ENCODE measurements at places on chromosomes 1 and 21. TPM values are rescaled to one million over a fixed set of nuclear protein-coding genes. Genes with fewer than 3 reads are reported as not detected.

DNA sequence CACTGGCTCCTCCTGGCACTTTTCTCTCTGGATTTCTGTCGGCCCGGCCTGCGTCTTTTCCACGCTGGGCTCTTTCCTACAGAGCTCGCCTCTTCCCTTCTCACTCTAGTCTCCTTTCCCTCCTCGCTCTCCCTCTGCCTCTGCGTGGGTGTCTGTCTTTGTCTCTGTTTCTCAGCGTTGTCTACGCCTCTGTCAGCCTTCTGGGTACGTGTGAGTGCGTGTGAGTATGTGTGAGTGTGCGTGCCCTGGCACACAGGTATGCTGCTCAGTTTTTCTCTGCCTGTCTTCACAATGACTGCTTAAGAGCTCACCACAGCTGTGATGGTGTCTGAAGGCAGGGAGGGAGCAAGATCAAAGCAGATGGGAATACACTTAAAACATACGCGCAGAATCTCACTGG lies 77.7 kb downstream of the KIRREL1 start:
- DNase-seq: no peak

DNA sequence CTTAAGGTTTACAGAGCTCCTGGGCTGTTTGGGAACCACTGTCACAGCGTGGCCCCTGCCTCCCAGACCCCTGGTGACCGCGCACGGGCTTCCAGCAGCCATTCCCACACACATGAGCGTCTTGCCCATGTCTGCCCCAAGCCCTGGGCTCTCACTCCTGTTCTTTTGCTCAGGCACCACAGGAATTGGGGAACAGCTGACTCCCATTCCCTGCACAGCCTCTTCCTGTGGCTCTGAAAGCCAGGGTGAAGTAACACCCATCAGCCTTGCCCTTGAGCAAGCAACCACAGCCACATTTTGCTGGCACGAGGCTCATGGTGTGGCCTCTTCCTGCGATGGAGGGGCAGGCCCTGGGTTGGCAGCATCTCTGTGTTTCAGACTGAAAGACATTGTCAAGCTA lies 14.3 kb upstream of the GPR157 start:
- no peak for DNase-seq

DNA sequence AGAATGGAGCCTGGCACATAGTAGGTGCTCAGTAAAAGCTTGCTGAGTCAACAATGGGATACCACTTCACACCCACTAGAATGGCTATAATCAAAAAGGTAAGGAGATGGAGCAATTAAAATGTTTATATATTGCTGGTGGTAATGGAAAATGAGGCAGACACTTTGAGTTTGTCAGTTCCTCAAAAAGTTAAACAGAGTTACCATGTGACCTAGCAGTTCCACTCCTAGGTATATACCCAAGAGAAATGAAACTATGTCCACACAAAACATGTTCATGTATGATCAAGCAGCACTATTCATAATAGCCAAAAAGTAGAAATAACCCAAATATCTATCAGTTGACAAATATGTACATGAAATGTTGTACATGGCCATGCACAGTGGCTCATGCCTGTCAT lies 74.8 kb upstream of the ECE1 start:
- DNase-seq: no peak

- DNase-seq: no peak
These were observed 7.8 kb downstream of the KCNJ10 start for GRCh38 chr1:160062230-160062532.

DNA sequence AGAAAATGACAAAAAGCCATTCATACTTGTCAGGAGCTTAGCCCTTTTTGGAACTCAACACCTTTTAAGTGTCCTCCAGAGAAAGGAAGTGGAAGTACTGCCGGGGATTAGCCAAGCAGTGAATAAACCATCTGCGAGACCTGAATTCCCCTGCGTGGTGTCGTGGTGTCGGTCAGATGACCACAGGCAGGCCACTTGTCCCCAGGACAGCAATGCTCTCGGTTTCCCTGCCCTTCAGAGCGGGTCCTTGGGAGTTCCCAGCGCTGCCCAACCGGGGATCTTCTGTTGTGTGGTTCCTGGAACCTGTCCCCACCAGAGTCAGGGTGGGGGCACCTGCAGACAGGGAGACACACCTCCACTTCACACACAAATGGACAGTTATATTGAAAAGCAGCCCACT lies 9.2 kb downstream of the GPR157 start:
- DNase-seq: peak; percentile 20

GRCh38 chr21:21295303-21295702 lies 297.1 kb downstream of the NCAM2 start:
- no peak for DNase-seq

- peak; percentile 34 for DNase-seq
These were observed 807 bp downstream of the CEP85 start for GRCh38 chr1:26234644-26235370.

DNA sequence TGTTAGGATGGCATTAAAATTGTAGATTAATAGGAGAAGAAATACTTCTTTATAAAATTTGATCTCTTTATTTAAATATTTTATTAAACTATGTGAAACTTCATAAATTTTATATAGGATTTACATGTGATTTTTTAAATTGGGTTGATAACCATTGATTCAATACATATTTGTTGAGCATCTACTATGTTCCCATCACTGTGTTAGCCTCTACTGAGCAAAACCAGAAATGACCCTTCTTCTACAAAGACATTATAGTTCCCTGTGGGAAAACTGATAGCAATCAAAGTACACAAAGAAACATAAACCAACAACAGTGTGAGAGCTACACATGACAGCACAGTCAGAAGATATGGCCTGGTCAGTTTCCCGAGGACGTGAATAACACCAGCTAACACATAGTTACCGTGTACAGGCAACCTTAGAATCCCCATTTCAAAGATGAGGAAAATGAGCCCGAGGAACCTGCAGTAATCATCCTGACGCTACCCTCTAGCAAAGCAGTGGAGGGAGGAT lies 12.2 kb downstream of the TTC13 start:
- no peak for DNase-seq

DNA sequence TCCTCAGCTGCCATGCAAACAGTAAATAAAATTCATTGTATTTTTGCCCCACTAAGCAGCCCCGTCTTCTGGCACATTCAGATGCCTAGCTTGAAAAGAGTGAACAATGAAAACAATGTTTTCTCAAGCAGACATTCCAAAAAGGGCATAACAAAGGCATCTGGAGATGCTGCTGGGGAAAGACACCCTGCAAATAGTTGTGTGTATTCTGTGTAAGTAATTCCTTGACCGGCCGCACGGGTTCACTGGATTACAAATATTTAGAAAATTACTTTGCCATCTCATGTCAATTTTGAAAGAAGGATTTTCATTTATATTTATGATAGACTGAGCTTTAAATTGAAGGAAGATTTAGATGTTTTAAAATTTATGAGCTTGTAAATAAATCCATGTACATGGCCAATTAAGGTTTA lies 142.2 kb downstream of the SLC45A1 start:
- DNase-seq: no peak

DNA sequence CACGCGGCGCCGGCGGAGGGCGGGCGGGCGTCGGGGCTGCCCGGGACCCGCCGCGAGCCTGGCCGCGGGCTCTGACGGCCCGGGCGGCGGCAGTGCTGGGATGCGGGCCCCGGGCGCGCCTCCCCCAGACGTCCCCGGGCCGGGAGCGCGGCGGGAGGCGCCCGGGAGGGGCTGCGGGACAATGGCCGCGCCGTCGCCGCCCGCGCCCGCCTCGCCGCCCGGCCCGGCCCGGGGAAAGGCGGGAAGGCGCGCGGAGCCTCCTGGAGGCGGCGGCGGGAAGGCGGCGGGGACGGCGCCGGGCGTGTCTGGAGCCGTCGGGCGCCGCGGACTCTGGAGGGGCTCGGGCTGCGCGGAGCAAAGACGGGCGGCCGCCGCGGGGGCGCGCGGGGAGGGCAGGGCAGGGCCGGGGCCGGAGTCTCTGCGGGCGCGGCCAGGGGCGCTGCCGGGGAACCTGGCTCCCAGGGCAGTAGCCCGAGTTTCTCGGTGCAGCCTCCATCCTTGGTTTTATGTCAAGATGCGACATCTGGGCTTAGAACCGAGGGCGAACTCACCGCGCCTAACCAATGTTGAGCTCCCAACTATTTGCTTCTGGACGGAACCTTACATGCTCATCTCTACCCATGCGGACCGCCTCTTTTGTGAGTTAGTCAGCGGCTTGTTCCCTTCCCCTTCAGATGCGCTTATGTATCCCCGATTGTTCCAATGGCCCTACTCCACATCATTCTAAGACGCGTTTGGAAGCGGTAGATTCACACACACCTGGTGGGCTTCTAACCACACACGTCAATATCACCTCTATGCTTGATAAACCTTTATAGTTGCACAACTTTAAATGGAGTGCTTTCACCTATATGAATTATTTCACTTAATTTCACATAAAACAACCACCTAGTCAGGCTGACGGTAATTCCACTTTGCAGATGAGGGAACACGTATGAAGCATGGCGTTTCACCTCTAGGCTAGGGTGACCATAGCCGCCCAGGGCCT lies 651 bp downstream of the ZBTB8A start:
- DNase-seq: peak; percentile 64

- no peak for DNase-seq
These were observed 1.5 kb downstream of the HCN3 start for GRCh38 chr1:155278689-155279160.

DNA sequence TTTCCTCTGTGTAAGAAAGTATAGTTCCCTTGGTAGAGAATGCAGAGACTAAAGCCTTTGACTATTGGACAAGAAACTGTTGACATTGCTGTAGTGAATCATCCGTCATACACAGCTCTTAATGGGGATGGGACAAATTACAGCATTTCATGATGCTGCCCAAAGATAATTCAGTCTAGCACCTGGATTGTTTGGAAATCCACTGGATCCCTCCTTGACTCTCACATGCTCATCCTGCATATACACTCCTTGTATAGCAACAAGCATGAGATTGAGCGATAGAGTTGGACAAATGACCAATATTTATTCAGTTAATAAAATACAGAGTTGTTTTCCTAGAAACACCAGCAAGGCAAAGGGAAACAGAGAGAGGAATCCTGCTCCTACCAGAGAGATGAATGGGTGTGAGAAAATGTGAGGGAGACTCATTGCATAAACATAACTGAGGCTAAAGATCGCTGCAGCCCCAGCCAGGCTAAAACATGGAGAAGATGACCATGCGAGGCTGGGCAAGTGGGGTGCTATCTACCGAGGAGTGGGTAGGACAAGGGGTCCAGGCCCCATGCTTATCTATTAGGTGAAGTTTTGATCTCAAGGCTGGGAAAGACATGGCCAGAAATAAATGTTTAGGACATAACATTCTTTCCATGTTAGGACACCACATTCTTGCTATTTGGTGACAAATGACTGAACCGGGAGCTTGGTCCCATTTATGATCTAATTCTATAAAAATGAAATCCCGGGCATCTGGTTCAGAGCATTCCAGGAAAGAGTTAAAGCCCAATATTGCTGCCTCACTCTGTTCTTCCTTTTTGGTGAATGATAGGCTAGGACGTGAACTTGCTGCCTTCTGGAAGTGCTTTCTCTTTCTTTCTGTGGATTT lies 153.2 kb downstream of the TGFB2 start:
- no peak for DNase-seq

DNA sequence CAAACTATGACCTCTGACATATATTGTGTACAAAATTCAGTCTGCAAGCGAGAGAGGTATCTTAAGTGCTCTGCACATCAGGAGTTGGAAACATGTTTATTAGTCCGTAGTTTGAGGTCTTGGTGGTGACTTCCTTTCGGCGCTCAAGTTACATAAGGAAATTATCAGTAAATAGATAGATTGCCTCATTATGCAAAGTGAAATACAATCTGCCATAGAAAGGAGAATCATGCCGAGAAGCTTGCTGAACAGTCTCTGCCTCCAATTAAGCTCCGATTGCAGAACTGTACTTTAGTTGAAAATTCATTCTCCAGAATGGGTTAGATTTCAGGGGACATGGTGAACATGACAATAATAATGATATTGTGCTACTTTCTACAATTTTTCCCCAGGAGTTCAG lies 271.8 kb downstream of the BRINP2 start:
- no peak for DNase-seq

DNA sequence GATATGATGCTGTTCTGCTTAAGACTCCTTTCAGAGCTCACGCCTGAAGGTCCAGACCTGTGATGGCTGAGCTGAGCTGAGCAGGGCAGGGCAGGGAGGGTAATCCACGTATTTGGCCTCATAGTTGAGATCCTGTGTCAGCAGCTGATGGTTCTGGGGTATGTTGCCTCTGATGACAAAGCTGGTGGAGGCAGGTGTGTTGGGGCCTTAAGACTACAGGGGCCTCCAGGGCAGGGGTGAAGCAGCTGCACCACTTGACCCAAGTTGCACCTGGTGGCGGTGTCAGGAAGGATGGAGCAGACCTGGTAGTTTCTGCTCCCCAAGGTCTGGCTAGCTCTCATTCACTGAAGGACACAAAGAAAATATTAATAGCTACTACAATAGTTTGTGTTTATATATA lies 57.0 kb downstream of the FCRL5 start:
- no peak for DNase-seq

DNA sequence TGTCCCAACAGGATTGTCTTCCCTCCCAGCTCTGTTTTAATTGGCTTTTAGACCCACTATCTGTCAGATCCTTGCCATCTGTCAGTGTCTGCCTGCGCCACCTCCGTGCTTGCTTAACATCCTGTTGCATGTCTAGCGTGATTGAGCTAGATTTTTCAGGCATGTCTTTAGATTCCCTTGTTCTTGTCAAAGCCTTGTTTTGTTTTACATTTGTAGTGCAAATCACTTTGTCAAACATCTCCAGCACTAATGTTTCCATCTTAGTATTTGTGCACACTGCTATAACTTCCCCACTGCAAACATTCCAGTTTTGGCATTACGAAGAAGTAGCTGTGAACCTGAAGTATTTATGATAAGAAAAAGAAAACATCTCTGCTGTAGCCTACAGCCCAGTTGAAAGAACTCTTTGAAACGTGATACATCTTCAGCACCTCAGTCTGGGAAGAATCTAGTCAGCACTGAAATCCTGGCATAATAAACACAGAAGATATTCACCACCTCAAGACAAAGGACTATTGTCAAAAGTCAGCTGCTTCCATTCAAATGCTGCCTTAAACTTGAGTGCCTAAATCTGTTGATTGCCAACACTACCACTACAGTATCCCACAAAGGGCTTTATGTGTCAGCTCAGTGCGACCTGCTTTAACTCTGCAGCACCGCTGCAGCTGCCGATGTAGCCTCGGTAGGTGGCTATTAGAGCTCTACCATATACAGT lies 105.0 kb downstream of the FNBP1L start:
- DNase-seq: peak; percentile 53

The AXDND1 gene
- not detected for total RNA-seq

The HSD11B1 gene
- 2.8 TPM for total RNA-seq

The NUP210L gene
- total RNA-seq: 0.27 TPM

The PPIE gene
- 33.7 TPM for total RNA-seq

The SLC35F3 gene
- total RNA-seq: not detected

The CNIH3 gene
- total RNA-seq: 0.99 TPM

The GRHL3 gene
- not detected for total RNA-seq

The SELL gene
- 2.1 TPM for total RNA-seq
